ENCODE measurements at places on chromosomes 4 and X. TPM values are rescaled to one million over a fixed set of nuclear protein-coding genes. Genes with fewer than 3 reads are reported as not detected.

DNA sequence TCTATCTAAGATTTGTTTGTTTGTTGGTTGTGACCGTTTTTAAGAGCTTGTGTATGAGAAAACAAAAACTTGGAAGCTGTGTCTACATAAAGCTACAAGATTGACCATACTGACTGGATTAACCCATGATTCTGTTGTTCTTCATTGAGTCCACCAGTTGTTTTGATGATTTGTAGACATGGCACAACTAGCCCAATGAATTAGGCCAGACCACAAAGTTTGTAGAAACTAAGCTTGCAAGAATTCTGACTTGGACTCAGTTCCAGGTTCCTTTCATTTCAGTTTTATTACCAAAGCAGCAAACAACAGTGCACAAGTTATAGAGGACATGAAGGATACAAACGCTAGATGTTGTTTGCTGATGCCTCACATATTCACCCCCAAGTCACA, 119.3 kb downstream of the RASGEF1B start:
- DNase-seq: no peak

- no peak for DNase-seq
Measured at GRCh38 chrX:135453381-135453780, 31.6 kb downstream of the SMIM10L2A start.

DNA sequence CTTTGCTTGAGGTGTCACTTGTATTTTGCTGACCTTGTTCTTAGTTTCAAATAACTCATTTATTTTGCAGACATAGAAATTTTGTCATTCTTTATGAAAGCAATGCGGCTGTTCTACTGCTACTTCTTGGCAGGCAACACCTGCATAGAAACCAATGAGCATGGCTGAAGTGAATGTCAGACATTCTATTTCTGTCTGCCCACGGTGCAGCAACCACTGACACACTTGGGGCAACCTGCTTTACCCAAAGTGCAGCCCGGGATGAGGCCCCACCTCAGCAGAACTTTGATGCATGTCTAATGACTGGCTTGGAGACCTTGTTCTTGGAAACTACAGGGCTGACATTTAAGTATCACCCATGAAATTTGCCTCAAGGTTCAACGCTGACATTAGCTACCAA, 93.6 kb downstream of the RBM47 start:
- no peak for DNase-seq

Gene MTNR1A
- not detected for polyA plus RNA-seq

- no peak for DNase-seq
Measured at GRCh38 chrX:69306063-69306404, 140.8 kb upstream of the PJA1 start.

DNA sequence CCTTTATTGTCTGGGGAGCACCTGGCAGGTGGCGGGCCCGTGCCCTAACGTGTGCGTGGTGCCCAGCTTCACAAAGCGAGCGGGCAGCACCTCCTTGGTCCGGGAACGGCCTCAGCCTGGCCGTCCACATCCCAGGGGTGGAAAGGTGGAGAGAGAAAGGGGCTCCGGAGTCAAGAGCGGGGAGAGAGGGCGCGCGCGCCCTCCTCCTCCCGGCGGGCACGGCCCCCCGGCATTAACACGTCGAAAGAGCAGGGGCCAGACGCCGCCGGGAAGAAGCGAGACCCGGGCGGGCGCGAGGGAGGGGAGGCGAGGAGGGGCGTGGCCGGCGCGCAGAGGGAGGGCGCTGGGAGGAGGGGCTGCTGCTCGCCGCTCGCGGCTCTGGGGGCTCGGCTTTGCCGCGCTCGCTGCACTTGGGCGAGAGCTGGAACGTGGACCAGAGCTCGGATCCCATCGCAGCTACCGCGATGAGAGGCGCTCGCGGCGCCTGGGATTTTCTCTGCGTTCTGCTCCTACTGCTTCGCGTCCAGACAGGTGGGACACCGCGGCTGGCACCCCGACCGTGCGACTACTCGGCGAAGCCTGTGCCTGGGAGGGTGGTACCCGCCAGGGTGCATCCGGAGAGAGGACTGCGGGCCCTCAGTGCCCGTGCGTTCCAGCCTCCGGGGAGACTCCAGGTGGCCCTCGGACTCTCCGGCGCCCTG, at the start of gene KIT:
TSS of gene KIT (plus strand) at position 407 of the 701 bp plus-strand sequence. CDS start at position 465, 58 bp downstream.
- DNase-seq: peak; percentile 4

DNA sequence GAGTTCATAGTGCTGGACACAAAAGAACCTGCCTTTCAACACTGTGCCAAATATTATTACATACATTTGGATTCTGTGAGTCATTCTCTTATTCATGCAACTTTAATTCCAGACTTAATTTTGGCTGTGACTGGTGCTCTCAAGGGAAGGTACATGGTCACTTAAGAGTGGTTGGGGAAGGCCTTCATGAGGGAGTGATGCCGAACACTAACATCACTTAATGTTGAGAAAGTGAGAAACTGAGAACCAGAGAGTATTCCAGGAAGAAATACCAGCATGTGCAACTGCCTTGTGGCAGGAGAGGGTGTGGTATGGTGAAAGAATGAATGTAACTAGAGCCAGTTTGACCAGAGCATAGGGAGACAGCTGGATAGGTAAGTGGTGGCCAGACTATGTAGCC, 41.5 kb upstream of the FHDC1 start:
- DNase-seq: no peak

DNA sequence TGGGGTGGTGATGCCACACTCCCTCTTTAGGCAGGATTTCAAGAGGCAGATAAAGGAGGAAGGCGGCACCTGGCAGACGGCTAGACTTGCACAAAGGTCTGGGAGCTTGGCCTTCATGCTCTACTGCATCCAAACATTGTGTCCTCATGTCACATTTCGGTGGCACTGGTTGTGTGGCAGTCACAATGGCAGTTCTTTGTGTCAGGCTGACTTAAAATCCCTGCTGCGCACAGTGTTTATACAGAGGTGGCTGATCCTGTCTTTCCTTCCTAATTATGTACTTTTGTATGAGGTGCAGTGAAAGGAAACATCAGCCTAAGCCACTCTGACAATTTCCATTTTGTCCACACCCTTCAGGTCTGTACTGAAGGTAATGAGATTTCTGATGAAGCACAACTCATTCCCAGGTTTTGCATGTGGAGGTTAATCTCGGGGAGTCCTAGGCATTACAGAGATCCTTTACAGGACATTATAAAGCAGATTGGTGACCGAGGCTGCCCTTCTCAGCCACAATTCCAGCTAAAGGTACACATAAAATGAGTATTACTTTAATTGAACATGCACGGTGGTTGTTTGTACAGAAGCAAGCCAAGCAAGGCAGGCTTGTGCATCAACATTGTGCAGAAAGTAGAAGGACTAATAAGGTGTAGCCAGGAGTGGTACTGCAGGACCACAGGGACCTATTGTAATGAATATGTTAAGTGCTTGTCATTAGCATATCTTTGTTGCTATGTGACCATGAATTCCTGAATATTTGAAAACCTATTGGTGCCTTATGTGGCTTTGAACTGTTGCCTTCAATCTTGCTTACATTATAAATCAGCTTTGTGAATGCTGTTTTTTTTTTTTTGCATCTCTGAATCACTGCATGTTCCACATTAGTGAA, 147.6 kb downstream of the STK32B start:
- DNase-seq: no peak

- DNase-seq: no peak
Measured at GRCh38 chrX:106341823-106342222, 173.7 kb downstream of the PWWP3B start.

- DNase-seq: no peak
Measured at GRCh38 chr4:1933700-1934099, 62.5 kb downstream of the NSD2 start.

GRCh38 chrX:28920153-28920943, 333.1 kb downstream of the IL1RAPL1 start:
- no peak for DNase-seq

DNA sequence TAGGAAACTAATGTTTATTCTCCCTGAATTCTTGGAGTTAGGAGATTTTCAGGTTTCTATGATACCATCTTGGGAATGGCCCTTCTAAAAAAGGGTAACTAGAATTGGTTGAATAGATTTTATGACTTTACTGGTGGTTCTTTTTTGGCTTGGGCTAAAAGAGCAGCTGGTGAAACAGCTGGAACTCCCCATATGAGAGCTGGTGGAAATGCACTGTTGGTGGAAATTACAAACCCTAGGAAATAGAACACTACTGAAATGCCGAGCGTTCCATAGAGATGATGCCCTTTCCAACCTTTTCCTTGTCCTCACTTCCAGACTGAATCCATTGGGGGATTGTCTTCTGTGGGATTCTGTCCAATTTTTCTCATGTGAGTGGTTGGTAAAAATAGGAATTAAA, 139.5 kb downstream of the STIM2 start:
- no peak for DNase-seq

DNA sequence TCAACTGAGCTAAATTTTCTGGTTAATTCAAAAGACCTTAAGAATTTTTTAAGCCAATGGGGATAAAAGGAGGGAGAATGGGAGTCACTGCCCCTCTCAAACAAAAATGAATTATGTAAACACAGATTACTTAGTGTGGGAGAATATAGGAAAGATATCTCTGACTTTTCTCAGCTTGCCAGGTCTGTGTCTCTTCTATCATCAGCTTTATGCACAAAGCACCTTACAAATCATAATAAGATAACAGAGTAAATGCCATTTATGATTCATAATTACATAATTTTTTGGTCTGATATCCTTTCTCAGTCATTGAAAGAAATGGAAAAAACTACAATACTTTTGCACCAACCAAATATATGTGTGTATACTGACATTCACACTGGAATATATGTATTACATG, 604.6 kb upstream of the FAM241A start:
- DNase-seq: no peak
